Activated naive CD4-positive, alpha-beta T cell treated with anti-CD3 and anti-CD28 coated beads, Interleukin-2, amount 10 ng/mL, durations not matched to agents 7 days and 5 days (primary cell): ENCODE measurements at places on chromosomes 12 and 14.

GRCh38 chr14:90003526-90004307, 48.0 kb downstream of the TDP1 start:
- no peak for DNase-seq

DNA sequence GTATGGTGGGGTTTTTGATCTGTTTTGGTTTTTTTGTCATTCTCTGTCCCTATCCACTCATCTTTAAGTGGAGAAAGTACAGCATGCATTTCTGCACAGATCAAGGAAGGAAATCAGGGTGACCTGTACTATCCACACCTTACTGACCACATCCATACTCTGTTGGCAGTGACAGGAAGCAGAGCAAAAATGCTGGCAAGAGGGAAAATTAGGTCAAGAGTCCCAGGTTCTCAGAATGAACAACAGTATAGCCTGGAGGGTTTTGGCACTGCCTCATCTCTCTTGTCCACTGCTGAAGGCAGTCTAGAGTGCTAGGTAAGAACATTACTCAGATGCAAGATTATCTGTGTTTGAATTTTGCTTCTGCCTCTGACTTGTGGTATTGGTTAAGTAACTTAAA, 70.7 kb downstream of the TAOK3 start:
- DNase-seq = no peak

DNA sequence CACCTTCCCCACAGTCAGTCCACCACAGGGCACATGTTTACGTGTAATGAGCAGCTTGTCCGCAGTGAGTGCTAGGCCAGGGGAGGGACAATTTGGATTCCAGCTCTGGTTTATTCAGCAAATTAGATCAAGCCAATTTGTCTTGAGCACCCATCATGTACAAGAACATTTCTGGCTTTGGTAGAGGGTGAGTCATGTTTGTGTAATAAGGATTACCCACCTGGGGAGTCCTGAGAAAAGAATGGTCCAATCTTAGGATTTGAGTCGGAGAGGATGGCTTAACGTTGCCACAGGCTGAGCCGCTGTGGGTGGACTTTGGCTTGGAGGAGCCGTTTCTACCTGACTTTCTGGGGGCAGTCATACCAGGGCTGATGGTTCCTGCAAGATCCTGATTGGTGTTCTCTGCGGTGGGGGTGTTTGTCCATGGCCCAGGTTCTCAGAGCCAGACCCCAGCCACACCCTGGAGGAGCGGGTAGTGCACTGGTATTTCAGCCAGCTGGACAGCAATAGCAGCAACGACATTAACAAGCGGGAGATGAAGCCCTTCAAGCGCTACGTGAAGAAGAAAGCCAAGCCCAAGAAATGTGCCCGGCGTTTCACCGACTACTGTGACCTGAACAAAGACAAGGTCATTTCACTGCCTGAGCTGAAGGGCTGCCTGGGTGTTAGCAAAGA, 143.7 kb downstream of the SMOC1 start:
- DNase-seq = no peak

DNA sequence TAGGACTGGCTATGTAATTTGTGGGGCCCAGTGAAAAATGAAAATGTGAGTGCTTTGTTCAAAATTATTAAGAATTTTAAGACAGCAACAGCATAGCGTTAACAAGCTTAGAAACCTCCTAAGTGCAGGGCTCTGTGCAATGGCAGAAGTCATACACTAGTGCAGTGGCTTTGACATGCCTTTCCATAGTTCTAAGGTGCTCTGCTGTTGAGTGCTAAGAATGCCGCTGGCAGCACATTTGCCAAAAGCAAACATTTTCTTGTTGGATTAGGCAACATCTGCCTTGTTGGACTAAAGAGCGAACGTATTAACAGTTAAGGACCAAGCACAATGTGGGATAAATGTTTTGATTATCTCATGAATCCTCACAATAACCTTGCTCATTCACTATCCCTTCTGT, 244.9 kb upstream of the PDE3A start:
- DNase-seq = no peak

GRCh38 chr12:2537868-2538541, 256.8 kb upstream of the FKBP4 start:
- DNase-seq = no peak

DNA sequence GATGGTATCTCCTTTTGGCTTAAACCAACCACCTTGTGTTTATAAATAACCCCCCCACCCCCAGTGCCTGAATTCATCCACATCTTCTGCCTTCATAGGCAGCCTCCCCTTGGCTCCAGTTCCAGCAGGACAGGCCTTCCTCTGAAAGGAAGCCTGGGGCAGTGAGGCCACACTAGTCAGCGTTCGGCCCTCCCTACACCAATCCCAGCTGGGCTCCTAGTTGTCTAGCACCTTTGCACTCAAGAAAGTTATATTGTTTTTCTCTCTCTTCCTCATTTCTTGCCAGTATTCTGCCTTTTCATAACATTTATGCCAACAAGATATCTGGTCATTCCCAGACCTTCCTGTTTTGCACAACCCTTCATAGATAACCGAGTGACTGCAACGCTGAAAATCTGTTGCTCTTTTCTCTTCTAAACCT, 73.1 kb upstream of the ACTN1 start:
- DNase-seq = no peak

DNA sequence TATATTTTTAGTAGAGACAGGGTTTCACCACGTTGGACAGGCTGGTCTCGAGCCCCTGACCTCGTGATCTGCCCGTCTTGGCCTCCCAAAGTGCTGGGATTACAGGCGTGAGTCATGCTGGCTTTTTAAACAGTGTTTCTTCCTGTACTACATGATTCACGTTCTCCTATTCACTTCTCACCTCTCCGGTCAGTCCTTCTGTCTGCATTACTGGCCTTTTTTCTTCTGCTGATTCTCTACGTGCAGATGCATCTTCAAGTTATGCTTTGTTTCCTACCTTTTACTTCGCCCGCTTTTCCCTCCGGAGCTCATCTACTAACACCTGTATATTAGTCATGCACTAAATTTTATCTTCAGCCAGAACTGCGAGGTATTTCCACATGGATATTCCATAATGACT, 296.2 kb upstream of the FLRT2 start:
- DNase-seq = no peak
